ENCODE measurements at places on chromosomes 5 and 9. TPM values are rescaled to one million over a fixed set of nuclear protein-coding genes. Genes with fewer than 3 reads are reported as not detected.

DNA sequence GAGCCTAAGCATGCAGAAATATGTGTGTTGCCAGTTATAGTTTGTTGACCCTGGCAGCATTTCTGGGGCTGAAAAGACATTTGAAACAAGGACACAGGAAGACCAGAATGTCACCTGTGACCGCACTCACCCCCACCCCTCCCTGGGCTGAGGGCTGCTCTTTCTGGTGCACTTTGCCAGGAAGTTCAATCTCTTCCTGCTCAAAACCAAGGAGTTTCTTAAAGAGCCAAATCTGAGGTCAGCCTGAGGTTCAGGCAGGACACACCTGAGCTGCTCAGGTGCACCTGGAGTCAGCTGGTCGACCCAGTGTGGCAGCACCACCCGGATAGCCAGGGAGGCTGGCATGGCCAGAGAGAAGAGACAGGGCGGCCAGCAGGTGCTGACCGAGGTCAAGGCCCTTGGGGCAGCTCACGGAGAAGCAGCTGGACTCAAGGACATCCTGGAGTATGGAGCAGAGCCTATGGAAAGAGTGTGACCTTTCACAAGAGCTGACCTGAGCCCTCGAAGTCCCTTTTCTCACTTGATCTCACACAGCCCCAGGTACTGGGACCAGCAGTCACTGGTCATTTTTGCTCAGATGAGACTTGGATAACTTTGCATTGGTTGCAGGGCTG, 376.9 kb upstream of the IRX4 start:
- H3K4me1 ChIP-seq = no peaks in the 10 kb centered on the region
- no peak overlapping the region for H3K4me3 ChIP-seq
- no peaks in the 10 kb centered on the region for H3K27me3 ChIP-seq
- DNase-seq = no peak

- H3K27me3 ChIP-seq = no peaks in the 10 kb centered on the region
- no peak overlapping the region for H3K4me3 ChIP-seq
- DNase-seq = no peak
- H3K4me1 ChIP-seq = no peaks in the 10 kb centered on the region
- no peaks in the 10 kb centered on the region for H3K36me3 ChIP-seq
Measured at GRCh38 chr5:148000036-148000435, 63.7 kb upstream of the SPINK5 start.

GRCh38 chr5:111948092-111948841, 191.3 kb upstream of the NREP start:
- H3K27ac ChIP-seq = no peak overlapping the region
- H3K4me3 ChIP-seq = no peak overlapping the region
- H3K36me3 ChIP-seq = no peaks in the 10 kb centered on the region
- H3K27me3 ChIP-seq = peaks cover 2% of the 10 kb centered on the region
- no peak for DNase-seq
- no peaks in the 10 kb centered on the region for H3K4me1 ChIP-seq

DNA sequence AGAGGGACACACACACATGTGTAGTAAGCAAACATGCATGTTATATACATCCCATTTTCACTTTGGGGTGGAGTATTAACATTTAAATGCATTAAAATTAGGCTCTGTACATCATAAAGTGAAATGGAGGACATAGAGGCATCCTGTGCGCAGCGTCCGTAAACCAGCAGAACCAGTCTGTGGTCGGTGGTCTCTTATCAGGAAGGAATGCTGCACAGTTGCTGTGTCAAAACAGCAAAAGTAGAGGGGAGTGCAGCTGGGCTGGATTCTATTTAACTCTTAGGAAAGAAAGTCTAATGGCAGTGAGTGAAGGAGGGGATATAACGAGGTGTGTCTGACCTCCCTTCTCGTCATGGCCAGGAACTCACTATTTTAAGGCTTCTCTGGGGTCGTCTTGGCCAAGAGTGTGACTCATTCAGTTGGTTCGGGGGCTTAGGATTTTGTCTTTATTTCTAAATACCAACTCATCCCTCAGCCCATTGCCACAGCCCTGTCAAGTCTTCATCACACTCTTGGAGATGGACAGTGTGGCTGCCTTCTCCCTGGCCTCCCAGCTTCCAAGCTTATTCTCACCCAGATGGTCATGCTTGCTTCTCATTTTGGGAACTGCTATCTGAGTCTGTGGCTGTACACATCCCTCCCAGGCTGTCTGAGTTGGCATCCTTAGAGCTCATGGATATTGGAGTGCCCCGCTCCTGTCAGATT, 20.1 kb upstream of the CXCL14 start:
- H3K4me1 ChIP-seq = no peaks in the 10 kb centered on the region
- no peaks in the 10 kb centered on the region for H3K36me3 ChIP-seq

DNA sequence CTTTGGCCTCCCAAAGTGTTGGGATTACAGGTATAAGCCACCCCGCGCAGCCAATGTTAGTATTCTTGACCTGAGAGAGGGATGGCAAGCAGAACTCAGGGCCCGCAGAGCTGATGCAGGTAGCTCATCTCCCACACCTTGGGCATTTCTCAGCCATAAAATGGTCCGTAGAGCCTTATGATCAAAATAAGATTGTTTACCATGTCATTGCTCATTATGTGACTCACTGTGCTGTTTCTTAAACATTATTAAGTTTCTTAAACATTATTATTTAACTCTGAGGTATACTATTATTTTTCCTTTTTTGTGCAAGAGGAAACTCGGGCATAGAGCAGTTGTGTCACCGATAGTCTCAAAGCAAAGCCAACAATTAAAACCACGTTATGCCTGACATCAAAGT, 42.4 kb upstream of the POU4F3 start:
- no peaks in the 10 kb centered on the region for H3K36me3 ChIP-seq
- no peak overlapping the region for H3K4me3 ChIP-seq
- no peaks in the 10 kb centered on the region for H3K4me1 ChIP-seq
- H3K27ac ChIP-seq = no peak overlapping the region

DNA sequence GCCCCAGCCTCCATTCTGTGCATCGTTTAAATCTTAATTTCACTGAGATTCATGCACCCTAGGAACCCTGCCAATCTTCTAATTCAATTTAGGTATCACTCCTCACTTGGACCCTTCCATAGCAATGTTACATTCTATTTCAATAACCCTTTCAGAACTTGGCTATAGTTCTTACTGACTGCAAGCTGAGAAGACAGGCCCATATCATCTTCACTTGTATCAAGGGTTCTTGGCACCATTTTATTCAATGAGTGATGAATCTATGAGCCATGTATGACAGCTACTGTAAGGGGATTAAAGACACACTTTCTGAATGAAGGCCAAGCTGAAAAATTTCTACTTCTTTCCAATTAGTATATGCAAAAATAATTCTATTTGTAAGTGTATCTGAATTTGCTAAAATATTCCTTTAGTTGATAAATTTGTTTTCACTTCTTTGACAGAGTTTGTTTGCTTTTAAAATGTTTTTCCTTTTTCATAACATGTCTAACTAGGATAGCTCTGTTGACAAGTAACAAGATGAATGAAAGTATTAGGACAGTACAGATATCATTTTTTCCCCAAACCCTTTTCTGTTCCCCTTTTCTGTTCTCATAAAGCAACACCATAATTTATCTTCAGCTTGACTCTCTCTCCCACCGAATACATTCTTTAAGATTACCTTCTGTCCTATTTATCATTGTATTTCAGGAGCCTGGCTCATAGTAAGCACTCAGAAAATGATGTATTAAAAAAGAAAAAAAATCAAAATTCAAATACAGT, 9.6 kb downstream of the ITGA2 start:
- DNase-seq = no peak
- H3K4me3 ChIP-seq = no peak overlapping the region
- no peaks in the 10 kb centered on the region for H3K4me1 ChIP-seq
- no peaks in the 10 kb centered on the region for H3K36me3 ChIP-seq
- no peaks in the 10 kb centered on the region for H3K27me3 ChIP-seq

DIPK1B gene
- 10.8 TPM for total RNA-seq

PLCXD3 gene
- total RNA-seq = 36.7 TPM

OR1Q1 gene
- total RNA-seq = not detected

TMEM171 gene
- not detected for total RNA-seq

ARHGEF28 gene
- total RNA-seq = 75.6 TPM

BRINP1 gene
- not detected for total RNA-seq
